Nucleus accumbens (tissue), 56 donors: ENCODE measurements at places on chromosomes 3 and 15.

GRCh38 chr3:70738291-70738681 lies 425.8 kb upstream of the MDFIC2 start:
- DNase-seq = no peak

- no peak for DNase-seq
Measured at GRCh38 chr15:41286665-41287333, 45.6 kb downstream of the OIP5 start.

DNA sequence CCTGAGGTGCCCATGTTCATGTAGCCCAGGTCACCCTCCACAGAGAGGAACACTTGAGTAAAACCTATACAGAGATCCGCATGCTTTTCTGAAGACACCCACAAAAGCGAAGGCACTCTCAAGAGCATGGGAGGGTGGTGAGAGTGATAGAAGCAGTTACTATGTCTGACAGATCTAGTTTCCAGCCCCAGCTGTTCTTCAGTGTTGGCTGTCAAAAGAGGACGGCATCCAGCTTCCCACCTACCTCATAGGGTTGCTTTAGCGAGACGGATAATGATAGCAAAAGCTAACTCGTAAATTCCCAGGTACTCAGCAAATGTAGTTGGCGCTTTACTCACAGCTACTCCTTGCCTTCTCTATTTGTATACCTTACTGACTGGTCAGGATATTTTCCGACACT lies 3.0 kb upstream of the MEX3B start:
- DNase-seq = no peak

- no peak for DNase-seq
Measured at GRCh38 chr3:120177151-120177550, 82.9 kb upstream of the GSK3B start.

- DNase-seq = peak; percentile 10
Measured at GRCh38 chr3:187318819-187319616, 27.5 kb upstream of the MASP1 start.

DNA sequence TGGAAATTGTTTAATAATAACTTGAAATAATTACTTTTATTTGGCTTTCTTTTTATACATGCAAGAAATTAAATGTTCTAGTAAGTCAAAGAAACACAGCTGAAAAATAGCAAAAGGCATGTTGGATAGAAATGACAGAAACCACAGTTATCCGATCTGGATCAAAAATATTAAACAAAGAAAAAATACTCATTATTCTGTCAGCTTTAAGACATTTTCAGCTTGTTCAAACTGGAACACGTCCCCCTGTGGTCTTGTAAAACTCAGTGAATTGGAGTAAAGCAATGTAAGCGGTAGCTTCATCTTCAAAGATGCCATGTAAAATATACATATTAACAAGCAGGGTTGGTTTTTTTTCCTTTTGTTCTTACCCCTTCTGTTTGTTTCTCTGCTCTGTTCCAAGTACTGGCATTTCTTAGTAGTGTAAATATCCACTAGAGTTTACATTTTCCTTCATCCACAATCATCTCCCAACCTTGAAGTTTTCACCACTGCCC lies 223.4 kb downstream of the IGSF11 start:
- DNase-seq = no peak

DNA sequence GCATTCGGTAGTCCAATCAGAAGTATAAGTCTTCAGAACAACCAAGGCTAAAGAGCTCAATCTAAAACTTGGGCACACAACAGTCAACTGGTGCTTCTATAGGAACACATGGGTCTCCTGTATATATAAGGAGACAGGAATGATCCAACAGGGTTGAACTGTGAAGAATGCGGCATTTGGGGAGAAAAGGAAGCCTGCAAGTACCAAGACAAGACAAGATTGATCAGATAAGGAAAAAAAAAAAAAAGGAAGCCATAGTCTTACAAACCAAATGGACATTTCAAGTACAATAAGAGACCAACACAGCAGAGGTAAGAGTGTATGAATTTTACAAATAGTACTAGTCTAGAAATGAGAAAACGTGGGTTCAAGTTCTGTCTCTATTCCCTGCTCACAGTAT lies 6.5 kb downstream of the CPEB1 start:
- no peak for DNase-seq

DNA sequence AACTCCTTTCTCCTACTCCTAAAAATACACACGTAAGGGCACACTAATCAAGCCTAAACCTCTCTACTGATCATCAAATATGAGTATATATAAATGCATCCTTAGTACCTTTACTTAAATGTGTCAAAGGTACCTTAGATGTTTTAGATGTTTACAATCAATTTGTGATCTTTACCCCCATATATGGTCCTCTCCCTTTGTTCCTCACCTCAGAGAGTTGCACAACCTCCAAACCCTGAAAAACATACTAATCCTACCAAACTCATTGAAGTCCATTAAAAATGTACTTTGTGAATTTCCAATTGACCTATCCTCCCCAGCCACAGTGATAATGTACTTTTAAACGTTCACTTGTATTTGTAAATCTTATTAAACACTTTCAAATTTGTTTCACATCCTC lies 249.1 kb downstream of the STAG1 start:
- DNase-seq = no peak
